ENCODE measurements at places on chromosomes 3 and 15.
A peak's percentile ranks its signal among the peaks of the same experiment; 100 is the strongest.

DNA sequence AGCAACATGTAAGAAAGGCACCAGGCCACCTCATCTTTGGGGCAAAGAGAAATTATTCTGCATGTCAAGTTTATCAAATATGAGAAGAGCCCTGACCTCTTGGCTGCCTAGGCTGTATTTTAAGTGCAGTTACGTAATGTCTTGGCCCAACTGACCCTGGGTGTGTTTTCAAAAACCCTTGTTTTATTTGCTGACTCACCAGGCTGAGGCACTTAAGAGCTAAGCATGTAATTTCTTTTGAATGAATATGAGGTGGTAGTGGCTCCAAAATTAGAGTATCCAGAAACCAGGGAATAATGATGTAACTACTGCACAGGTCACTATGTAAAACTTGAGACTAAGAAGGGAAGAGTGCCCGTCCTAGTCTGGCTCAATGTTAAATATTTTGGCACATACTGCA is 24.3 kb downstream of the PGPEP1L start:
- DNase-seq = no peak

GRCh38 chr3:12545473-12545791 is at the start of gene MKRN2OS:
MKRN2OS (minus strand) TSS chr3:12545499; CDS start chr3:12545464, 35 bp downstream.
- DNase-seq = no peak

DNA sequence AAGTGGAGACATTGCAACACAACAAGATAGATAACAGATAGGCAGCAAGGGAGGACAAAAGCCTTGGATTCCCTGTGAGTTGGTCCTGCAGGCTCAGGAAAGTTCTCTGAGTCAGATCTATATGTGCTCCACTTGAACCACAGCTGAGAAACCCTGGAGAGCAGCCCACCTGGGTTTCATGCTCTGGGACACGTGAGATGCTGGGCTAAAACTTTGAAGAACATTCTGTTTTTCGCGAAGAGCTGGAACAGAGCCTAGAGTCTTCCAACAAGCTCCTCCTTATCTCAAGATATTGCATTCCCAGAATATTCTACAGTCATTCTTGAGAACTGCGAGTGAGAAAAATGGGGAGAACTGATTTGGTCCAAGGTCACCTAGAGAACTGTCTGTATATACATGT is 583.0 kb upstream of the ROBO1 start:
- DNase-seq = no peak

DNA sequence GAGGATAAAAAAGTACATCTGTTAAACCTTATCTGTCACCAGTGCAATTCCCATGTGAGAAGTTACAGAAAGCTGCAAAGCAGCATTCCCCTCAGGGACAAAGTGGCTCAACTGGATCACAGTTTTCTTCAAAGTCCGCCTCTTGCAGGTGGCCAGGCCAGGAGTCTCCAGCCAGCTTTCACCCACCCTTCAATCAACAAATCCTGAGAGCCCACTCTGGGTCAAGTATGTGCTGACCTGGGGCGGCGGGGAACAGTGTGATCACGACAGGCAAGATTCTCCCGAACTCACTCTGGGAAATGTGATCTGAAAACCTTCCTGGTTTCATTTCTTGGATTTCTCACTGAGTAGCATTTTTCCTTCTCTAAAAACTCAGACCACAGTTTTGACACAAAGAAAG is 39.2 kb downstream of the RFT1 start:
- DNase-seq = no peak

DNA sequence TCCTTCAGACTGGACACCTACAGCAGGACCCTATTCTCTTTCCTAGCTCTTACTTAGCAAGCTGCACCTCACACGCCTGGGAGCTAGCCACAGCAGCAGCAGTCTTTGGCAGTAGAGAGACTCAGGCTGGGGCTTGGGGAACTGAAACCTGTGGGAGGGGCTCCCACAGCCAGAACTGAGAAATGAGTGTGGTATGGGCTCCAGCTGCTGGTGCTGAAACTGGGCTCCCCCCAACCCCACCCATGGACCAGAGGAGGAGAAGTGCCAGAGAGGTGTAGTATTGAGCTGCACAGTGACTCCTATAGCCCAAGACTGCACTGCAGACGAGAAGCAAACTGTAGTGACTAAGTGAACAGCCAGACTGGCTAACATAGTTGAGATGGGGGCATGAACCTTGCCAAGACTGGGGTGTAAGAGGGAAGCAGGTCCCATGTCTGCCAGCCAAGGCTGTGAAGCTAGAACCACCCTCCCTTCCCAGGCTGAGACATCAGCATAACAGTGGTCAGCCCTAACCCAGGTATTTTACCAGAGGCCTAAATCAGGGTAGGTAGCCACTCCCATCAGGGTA is 62.5 kb downstream of the MYO5A start:
- DNase-seq = peak; percentile 8

GRCh38 chr3:51997935-51998596 is 2.4 kb upstream of the RPL29 start:
- no peak for DNase-seq

All from amygdala (tissue), 56 donors.